ENCODE measurements at places on chromosomes 5 and 9. TPM values are rescaled to one million over a fixed set of nuclear protein-coding genes. Genes with fewer than 3 reads are reported as not detected.

- DNase-seq = peak; percentile 9
These were observed 46.0 kb downstream of the CDO1 start for GRCh38 chr5:115770466-115770865.

DNA sequence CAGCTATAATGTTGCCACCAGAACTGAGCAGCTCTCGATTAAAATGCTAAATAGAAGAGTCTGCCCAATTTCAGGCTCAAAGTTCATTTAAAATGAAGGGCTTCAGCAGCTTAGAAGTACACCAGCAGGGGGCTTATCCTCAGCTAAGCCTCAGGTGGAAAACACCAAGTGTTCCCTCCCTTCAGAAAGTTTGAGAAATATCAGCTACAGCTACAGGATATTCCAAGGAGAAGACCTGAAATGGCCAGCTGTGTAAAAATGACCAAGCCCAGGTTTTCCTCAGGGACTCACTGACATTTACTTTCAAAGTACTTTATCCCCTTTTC, 395.4 kb downstream of the DTWD2 start:
- DNase-seq = no peak

DNA sequence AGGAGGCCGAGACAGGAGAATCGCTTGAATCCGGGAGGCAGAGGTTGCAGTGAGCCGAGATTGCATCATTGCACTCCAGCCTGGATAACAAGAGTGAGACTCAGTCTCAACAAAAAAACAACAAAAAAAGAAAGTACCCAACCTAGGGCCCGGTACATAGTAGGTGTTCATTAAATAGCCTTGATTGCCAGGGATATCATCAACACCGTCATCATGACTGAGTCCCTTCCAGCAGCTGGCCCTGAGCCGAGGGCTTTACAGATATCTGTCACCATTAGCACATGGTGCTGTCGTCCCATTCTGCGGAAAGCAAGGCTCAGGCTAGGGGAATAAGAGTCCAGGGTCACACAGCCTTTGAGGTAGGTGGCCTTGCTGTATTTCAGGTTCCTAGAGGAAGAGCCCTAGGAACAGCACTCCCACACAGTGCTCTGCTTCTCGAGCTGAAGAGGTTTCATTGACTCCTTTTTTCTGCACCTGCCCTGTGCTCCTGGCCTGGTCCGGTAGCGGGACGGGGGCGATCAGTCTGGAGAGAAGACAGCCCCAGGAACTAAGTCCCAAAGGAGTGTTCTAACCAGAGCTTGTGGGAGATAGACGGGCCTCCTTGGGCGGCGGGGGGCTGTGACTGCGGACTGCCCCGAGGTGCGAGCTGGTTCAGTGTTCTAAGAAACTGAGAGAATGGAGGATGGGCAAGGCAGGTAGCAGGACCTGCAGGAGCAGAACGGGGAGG, 48.2 kb downstream of the CXXC5 start:
- DNase-seq = no peak

GRCh38 chr5:55159763-55160492, at the start of gene GPX8:
Gene GPX8, plus strand, starts transcription at chr5:55160171. Its CDS starts 22 bp downstream, at chr5:55160193.
- peak; percentile 24 for DNase-seq

GRCh38 chr5:180786531-180787398, 15.8 kb downstream of the MGAT1 start:
- DNase-seq = no peak

DNA sequence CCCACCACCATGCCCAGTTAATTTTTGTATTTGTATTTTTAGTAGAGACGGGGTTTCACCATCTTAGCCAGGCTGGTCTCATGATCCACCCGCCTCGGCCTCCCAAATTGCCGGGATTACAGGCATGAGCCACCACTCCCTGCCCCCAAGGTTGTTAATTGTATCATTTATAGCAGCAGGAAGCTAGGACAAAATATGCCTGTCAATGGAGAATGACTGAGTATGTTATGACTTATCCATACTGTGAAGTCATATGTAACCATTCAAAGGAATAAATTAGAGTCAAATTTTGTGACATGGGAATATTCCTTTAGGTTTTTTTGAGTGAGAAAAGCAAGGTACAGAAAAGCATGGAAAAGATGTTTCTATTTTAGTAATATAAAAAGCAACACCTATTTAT, 3.9 kb upstream of the DAB2 start:
- no peak for DNase-seq

GRCh38 chr5:58886315-58887207, 303.7 kb downstream of the RAB3C start:
- peak; percentile 52 for DNase-seq

DNA sequence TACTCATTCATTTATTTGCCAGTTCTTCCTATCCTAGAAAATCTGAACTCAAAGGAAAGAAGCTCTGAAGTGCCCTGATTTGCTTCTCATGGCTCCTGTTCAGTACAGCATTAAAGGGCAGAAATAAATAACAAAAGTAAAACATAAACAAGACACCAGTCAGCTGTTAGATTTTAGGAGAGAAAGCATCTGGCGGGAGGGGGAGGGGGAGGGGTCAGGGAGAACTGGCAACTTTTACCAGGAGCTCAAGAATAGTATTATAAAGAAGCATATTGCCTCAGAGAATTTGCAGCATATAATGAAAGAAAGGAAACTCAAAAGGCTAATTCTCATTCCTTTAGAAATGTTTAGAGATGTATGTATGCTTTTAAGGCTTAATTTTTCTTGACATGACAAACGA, 68.1 kb downstream of the SEMA6A start:
- DNase-seq = no peak

GRCh38 chr5:14699807-14700400, 35.4 kb downstream of the OTULIN start:
- no peak for DNase-seq

DNA sequence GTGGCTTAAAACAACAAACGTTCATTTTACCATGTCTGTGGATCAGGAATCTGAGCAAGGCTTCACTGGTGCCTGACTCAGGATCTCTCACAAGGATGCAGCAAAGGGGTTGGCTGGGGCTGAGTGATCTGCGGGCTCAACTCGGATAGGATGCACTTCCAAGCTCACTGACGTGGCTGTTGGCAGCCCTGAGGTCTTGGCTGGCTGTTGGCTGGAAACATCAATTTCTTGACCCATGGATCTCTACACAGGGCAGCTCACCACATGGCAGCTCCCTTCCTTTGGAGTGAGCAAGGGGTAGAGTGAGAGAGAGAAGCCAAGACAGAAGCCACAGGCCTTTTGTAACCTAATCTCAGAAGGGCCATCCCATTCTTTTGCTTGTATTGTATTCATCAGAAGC, 202.1 kb downstream of the NXNL2 start:
- no peak for DNase-seq

DNA sequence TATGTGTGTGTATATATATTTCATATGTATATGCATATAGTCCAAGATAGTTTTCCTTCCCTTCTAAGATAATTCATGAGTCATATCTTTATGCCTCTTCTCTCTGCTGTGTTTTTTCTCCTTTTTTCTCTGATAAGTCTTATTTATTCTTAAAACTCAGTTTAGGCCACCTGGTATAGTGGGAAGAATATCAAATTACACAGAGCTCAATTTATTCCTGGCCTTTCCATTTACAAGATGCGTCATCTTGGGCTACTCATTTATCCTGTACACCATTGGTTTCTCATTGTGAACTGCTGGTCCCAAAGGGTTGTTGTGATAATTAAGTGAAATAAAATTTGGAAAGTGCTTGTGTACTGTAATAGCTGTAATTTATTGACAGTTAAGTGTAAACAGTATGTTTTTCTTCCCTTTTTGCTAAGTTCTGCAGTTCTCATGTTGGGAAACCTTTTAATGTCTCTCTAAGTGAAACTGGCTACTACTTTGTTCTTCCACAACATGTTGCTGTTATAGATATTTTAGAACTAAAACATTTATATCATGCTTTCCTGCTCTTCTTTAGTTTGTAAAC, 19.4 kb downstream of the CCDC171 start:
- DNase-seq = no peak

DNA sequence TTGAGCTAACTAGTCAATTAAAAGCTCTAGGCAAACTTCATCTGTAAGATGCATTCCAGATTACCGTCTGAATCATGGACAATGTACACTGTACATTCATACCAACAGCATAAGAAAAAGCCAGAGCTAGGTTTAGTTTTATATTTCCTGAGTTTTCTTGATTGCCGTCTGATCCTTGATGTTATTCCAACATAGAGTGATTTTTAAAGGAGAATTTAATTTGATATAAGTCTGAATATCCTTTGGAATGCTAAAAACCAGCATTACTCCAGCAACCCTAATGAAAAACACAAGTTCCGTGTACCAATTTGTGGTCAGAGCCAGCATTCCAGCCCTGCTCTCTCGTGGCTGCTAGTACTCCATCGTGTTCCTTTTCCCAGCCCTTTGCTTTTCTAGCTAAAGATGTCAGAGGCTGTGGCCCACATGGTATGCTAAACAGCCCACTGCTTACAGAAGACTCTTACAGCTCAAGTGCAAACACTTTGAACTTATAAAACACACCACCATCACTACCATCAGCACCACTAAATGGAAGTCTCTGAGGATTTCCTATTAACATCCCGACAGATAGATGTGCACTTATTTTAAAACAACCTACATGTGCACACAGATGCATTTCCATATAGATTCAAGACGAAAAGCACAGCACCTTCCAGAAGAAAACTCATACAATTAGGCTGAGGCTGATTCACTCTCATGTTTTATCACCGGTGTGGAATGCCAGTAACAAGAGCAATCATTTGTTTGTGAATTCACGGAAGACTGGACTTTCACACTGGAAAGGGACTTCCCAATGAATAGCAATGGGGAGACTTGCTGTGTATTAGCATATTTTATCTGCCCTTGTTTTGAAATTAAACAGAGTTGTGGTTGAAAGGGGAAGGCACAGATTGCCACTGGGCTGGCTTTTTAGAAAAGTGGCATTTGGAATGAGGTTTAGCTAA, 246.9 kb upstream of the GAS1 start:
- no peak for DNase-seq

GRCh38 chr5:26578002-26578401, 460.4 kb downstream of the CDH9 start:
- no peak for DNase-seq

GRCh38 chr5:102531506-102531905, 32.7 kb upstream of the SLCO6A1 start:
- no peak for DNase-seq

GRCh38 chr5:68444833-68445232, 229.3 kb downstream of the PIK3R1 start:
- DNase-seq = no peak

DNA sequence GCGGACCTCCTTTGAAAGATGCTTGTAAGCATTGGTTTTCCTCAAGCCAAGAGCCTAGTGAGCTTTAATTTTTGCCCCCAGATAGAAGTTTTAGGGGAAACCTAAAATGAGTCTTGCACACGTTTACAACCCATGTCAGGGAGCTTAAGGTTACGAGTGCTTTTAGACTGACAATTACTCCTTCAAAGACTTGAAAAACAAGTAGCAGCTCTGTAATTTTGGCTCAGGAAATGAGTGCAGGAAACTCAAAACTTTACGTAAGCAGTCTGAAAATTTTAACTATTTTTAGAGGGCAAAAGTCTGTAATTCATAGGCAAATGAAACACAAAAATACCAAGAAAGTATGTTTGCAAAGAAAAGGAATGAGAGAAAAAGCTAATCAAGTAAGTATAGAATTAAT, 36.8 kb downstream of the UBE2QL1 start:
- no peak for DNase-seq

- DNase-seq = no peak
These were observed 734 bp downstream of the SKP1 start for GRCh38 chr5:134175921-134176510.

- no peak for DNase-seq
These were observed 30.0 kb upstream of the ANKH start for GRCh38 chr5:14901462-14902051.

DNA sequence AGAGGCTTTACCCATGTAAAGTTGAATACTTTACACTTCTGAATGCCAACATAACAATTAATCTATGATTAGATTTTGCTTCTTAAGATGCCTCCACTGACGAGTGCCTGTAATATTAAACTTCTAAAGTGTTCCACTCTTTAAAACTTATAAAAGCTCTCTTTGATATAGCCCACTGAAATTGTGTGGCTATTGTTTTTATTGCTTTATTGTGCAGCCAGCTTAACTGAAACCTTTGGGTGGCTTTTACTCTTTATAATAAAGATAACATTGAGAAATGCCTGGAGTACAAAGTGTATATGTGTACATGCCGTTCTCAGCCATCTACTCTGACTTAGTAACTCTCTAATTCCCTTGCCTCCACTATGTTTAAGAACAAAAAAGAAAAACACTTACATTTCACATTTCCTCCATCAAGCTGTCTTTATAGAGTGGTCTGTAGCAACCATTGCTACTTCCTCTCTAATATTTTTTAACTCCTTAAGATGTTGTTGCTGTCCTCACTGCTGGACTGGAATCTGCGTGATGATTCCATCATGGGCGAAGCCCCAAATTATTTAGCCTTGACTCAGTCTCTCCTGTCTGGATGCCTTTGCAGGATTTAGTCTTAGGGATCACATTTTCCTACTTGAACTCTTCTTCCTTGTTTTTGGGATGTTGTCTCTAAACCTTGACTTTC, 9.1 kb downstream of the PIK3R1 start:
- no peak for DNase-seq

DNA sequence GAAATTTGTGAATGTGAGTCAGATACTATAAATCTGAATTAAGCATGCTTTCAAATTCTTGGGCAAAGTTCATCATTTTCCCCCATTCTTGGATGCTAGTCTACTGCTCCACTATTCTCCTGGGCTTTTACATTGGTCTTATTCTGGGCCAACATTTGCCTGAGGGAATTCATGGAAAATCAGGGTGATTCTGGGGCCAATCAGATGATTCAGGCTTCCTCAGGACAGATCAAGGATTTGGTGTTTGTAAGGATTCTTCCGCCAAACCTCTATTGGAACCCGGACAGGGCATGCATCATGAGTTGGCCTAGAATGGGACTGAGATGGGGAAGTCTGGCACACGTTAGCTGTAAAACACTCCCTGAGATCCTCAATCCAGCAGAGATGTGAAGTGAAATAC, 113.8 kb downstream of the MEF2C start:
- no peak for DNase-seq

TMC1 gene
- 0.19 TPM for total RNA-seq

ADGRD2 gene
- not detected for total RNA-seq

GDNF gene
- 0.64 TPM for total RNA-seq

F12 gene
- total RNA-seq = 9.2 TPM

EIF4E1B gene
- total RNA-seq = not detected

HRCT1 gene
- 161 TPM for total RNA-seq

IL13 gene
- total RNA-seq = not detected

PRR16 gene
- 0.69 TPM for total RNA-seq

NR6A1 gene
- total RNA-seq = 5.6 TPM

SHROOM1 gene
- 63.0 TPM for total RNA-seq

CNTFR gene
- total RNA-seq = 1.5 TPM

SV2C gene
- 1.2 TPM for total RNA-seq

IL33 gene
- total RNA-seq = 25.1 TPM

OR13F1 gene
- not detected for total RNA-seq

HMCN2 gene
- 28.1 TPM for total RNA-seq

FSD1L gene
- total RNA-seq = 9.9 TPM

SNX2 gene
- 58.6 TPM for total RNA-seq

Measured in mucosa of descending colon (tissue), 3 donors.